ENCODE measurements at places on chromosomes 4 and X. TPM values are rescaled to one million over a fixed set of nuclear protein-coding genes. Genes with fewer than 3 reads are reported as not detected.

TEC gene
- total RNA-seq, result 8.3 TPM

H2AZ1 gene
- total RNA-seq, result 519 TPM

GUCY1B1 gene
- 0.11 TPM for total RNA-seq

LINC00632 gene
- total RNA-seq, result 3.3 TPM

POU3F4 gene
- not detected for total RNA-seq

TEX13D gene
- total RNA-seq, result 0.16 TPM

SYTL5 gene
- total RNA-seq, result 0.26 TPM

FGF13 gene
- not detected for total RNA-seq

GRIA2 gene
- not detected for total RNA-seq

HAND2 gene
- total RNA-seq, result not detected

NKAP gene
- total RNA-seq, result 10.1 TPM

GPR143 gene
- not detected for total RNA-seq

SEC24D gene
- total RNA-seq, result 45.1 TPM

BEX5 gene
- 3.4 TPM for total RNA-seq

MSN gene
- 436 TPM for total RNA-seq

MAP7D2 gene
- 0.22 TPM for total RNA-seq

FATE1 gene
- not detected for total RNA-seq

ANOS1 gene
- total RNA-seq, result not detected

VCX3B gene
- not detected for total RNA-seq

HPGD gene
- total RNA-seq, result 11.5 TPM
